Tibial nerve (tissue), 4 donors: ENCODE measurements at places on chromosomes 4 and X.
A peak's percentile ranks its signal among the peaks of the same experiment; 100 is the strongest.

DNA sequence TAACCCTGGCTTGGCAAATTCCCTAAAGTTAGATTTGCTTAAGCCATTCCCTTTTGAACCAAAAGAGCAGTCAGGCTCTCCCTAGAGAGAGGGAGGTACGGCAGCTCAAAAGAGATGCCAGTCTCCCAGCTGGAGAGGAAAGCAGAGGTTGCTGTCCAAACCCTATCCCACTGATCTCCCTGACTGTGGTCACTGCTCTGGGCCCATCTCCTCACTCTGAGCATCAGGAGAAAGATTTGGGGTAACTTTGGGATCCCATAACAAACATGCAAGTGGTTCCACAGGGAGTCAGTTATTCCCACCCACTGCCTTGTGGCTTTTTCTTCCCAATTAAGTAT, 17.1 kb downstream of the ACSL1 start:
- DNase-seq = no peak

GRCh38 chrX:40853004-40853815, 117.9 kb upstream of the MED14 start:
- no peak for DNase-seq

GRCh38 chr4:187139141-187139540, 415.5 kb upstream of the FAT1 start:
- no peak for DNase-seq

DNA sequence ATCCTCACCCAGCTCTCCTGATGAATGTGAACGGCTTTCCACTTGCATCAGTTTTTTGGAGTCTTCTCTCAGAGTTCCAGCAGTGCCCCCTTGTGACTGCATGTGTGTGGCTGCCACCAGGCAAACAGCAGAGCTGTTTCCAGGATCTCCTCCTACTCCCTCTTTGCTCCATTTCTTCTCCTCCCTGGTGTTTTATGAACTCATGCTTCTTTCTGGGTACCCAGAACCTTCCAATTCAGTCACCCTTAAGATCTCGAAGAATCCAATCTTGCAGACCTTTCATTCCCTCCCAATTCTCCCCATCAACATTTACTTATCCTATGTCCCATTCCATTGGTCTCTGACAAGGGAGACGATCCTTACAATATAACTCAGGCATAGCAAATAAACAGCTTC, 6.8 kb upstream of the TCEANC start:
- peak; percentile 33 for DNase-seq

DNA sequence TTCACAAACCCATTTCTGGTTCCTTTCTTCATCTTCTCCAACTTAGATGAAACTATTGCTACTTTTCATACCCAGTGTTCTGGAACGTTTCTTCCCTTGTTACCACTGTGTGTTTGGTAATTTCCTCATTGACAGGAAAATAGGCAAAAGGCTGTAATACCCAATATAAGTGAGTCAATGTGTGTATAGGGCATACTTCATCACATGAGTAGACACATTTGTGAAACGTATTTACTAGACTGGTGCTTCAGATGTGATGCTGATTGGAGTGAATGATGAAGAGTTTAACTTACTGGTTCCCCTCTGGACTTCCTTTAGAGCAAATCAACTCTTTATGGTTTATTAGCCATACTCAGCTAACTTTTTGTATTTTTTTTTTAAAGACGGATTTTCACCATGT, 195.1 kb upstream of the ATP6AP2 start:
- DNase-seq = no peak

DNA sequence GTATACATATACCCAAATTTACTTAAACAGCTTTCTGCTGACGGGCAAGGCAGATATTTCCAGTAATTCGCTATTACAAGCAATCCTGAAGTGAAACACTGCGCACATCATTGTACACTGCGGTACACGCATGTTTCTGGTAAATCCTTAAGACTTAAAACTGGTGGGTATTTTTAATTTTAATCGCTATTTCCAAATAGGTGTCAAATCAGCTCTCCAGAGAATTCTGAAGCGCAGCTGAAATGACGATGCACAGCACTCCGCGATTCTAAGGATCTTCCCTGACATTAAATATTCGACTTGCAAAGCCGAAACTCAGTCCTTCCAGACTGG, 361 bp downstream of the TMEM128 start:
- DNase-seq = no peak

- DNase-seq = no peak
These were observed 170.1 kb downstream of the ATP10D start for GRCh38 chr4:47654972-47655693.

GRCh38 chrX:39398963-39399261, 597.7 kb downstream of the MID1IP1 start:
- DNase-seq = no peak

DNA sequence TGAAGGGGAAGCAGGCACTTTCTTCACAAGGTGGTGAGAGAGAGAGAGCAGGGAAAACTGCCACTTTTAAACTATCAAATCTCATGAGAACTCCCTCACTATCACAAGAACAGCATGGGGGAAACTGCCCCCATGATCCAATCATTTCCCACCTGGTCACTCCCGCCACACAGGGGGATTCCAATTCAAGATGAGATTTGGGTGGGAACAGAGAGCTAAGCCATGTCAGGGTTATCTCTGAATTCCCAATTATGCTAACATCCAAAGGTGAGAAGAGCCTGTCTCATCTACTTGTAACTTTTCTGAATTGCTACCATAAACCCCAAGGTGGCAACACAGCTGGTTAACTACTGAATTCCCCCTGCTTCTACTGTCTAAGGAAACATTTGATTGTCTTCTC, 758.5 kb downstream of the ADGRL3 start:
- DNase-seq = no peak

- peak; percentile 39 for DNase-seq
These were observed 65.3 kb upstream of the SHISA3 start for GRCh38 chr4:42331914-42332368.

DNA sequence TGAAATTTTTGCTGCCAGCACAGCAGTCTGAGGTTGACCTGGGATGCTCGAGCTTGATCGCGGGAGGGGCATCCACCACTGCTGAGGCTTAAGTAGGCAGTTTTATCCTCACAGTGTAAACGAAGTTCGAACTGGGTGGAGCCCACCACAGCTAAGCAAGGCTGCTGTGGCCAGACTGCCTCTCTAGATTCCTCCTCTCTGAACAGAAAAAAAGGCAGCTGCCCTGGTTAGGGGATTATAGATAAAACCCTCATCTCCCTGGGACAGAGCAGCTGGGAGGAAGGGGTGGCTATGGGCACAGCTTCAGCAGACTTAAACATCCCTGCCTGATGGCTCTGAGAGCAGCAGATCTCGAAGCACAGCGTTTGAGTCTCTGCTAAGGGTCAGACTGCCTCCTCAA, 314.6 kb downstream of the STPG2 start:
- DNase-seq = no peak

DNA sequence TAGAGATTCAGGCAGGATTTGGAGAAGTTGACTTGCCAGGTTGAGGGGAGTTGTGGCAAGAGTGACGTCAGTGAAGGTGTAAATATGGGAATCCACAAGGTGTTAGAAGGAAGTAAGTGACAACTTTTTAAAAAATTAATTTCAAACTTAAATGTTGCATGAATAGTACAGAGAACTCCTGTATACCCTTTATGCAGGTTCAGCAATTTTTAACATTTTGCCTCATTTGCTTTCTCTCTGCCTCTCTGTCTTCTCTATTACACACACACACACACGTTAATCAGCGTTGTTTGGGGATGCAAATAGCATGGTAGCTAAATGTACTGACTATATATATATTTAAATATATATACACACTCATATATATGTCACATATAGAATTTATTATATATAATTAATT, 273.7 kb downstream of the SMARCA1 start:
- DNase-seq = no peak
